ENCODE measurements at places on chromosomes 7 and 10. TPM values are rescaled to one million over a fixed set of nuclear protein-coding genes. Genes with fewer than 3 reads are reported as not detected.

The ZNF777 gene
- 11.7 TPM for total RNA-seq

- DNase-seq, result no peak
Measured at GRCh38 chr10:4719036-4719435, 107.0 kb upstream of the AKR1E2 start.

DNA sequence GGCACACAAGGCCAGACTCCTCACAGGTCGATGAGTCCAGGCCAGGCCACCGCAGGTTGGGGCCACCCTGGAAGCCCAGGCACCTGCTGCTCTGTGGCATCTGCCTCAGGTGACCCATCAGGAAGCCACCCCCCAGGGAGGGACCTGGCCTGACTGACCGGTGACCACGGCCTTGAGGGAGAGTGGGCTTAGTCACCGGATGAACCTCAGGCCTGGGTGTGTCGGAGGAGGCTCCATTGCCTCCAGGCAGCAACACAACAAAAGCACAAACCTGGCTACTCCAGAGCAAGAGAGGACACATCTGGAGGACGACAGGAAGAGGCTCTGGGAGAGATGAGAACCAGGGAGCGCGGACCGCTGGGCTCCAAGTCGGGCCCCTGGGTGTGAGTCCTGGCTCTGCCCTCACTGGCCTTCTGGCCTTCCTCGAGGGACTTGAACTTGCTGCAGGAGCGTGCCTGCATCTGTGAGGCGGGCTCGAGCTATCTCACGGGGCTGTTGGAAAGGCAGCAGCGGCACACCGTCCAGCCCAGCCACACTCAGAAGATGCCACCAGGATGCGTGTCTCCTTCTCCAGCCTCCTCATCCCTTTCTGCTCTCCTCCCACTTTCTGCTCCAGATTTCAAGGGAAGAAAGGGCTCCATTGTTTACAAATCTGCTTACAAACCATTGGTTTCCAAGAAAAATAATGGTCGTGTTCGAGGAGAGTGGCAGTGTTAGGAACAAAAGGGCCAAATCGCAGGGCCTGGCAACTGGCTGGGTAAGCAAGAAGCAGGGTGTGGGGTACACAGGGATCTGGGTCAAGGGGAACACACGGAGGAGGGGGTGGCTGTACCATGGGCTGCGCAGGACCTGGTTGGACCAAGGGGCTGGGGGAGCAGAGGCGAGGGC is 152.9 kb downstream of the ADAM12 start:
- no peak for DNase-seq

GRCh38 chr10:103651333-103651732 is 157.8 kb downstream of the NEURL1 start:
- DNase-seq, result no peak

DNA sequence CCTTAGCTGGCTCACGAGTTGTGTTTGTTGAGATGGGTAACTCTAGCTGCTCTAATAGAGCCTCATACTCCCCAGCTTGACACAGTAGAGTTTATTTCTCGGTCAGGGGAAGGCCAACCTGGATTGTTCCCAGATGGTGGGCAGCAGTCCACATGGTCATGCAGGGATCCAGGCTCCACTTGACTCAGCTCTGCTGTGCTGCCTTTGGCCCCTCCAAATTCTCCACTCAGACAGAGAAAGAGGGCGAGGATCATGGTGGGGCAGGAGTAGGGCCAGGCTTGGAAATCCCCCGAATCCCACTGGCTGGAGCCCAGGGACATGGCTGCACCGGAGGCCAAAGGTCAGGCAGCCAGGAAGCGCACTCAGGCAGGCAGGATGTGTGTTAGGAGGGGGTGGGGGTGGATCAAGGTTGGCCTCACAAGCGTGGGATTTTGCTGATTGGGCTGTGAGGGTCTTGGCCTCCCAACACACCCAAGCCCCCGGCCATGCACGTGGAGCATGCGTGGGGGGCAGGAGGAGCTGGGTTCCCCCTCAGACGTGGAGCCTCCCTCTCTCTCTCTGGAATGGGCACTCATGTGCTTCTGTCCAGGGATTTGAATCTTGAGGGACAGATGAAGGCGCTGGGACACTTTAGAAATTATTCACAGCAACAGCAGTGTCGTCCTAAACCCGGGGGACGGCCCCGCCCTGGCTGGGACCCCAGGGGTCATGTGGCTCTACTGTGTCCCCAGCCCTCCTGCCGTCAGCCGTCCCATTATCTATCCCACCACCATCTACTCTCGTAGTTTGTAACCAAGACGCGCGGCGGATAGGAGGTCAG is 44.8 kb downstream of the PDGFA start:
- DNase-seq, result no peak

DNA sequence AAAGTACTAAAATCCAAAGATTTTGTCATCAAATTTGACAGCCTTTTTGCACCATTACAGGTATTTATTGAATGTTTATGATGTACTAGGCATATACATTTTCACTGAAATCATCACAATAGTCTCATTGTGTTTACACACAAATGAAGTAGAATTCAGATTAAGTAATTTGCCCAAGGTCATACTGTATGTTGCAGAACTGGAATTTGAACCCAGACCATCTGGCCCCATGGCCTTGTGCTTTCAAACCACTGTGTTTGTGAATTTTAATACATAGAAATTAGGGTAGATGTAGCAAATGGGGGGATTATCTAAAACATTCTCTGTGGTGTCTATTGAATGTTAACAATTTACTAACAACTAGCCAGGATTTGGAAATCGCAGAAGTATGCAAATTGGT is 94.8 kb downstream of the POLL start:
- no peak for DNase-seq

The ERVW-1 gene
- total RNA-seq, result not detected

DNA sequence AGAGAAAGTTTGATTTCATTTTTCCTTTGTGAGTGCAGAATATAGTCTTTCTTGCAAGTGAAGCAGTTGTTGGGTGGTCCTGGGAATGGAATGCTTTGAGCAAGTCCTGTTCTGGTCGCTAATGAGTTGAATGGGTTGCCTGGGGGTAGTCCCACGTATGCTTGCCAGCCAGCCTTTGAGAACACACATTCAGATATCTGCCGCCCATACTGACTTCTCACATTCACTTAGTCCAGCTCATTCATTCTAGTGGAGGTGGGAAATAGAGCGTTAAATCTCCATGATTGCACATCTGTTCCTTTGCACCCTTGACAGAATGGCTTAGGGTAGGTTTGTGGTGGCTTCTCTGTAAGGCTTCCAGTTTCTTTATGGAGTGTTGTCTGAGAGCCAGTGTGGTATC is 256.6 kb downstream of the SORCS3 start:
- peak; percentile 56 for DNase-seq

The DNTT gene
- not detected for total RNA-seq

The SGMS1 gene
- total RNA-seq, result 10.3 TPM

GRCh38 chr10:43172645-43173044 is 34.4 kb downstream of the CSGALNACT2 start:
- DNase-seq, result no peak

The PAPOLB gene
- total RNA-seq, result not detected

The DKK1 gene
- total RNA-seq, result 16.1 TPM

- no peak for DNase-seq
Measured at GRCh38 chr10:91779011-91779605, 19.1 kb upstream of the TNKS2 start.

The AKR1C2 gene
- 1.8 TPM for total RNA-seq

The FFAR4 gene
- total RNA-seq, result 0.04 TPM

The R3HCC1L gene
- 21.7 TPM for total RNA-seq

DNA sequence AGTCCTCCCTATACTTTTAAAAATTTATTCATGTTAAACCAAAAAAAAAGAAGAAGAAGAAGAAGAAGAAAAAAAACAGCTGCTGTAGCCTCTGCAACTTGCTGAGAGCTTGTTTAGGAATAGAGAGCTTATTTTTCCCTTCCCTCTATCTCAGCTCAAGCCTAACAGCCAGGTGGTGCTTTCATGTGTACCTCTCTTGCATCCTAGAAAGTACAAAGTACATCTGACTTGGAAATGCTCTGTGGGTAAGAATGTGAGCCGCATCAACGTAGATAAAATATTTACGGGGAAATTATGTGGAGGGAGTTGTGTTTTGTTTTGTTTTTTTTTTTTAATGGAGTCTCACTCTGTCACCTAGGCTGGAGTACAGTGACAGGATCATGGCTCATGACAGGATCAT is 99.6 kb downstream of the PLXDC2 start:
- DNase-seq, result no peak

The MNX1 gene
- not detected for total RNA-seq
